ENCODE measurements at places on chromosomes 2 and 18.

DNA sequence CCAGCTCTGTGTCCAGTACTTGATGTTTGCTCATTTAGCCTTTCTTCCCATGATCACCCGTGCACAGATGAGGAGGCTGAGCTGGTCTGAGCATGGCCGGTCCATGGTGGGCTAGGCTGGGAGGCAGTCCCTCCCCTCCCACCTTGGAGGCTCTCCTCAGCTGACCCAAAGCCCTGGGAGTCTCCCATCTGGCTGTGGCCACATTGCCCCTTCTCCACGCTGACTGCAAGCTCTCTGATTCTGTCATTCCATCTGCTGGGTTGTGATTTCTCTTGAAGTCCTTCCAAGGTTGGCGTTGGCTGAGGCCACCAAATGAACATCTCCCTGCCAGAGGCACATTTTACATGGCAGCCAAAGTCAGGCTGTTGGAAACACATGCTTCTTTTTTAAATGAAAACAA lies 44.0 kb downstream of the ACKR3 start:
- DNase-seq: no peak

- no peak for DNase-seq
Observed at GRCh38 chr2:156466739-156467405, 30.7 kb downstream of the GPD2 start.

DNA sequence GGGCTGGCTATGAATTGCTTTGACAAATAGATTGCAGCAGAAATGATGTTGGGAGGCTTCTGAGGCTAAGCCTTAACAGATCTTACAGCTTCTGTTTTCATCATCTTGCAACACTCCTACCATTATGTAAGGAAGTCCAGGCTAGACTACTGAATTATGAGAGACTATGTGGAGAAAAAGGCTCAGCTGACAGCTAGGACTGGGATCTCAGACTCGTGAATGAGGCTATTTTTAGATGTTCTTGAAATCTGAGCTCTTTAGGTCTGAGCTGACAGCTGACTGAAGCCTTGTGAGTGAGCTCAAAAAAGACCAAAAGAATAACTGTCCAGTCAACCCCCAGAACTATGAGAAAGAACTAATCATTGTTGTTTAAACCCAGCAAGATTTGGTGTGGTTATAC lies 70.3 kb downstream of the VWC2L start:
- no peak for DNase-seq

- DNase-seq: no peak
Observed at GRCh38 chr18:22783245-22783644, 149.9 kb upstream of the RBBP8 start.

DNA sequence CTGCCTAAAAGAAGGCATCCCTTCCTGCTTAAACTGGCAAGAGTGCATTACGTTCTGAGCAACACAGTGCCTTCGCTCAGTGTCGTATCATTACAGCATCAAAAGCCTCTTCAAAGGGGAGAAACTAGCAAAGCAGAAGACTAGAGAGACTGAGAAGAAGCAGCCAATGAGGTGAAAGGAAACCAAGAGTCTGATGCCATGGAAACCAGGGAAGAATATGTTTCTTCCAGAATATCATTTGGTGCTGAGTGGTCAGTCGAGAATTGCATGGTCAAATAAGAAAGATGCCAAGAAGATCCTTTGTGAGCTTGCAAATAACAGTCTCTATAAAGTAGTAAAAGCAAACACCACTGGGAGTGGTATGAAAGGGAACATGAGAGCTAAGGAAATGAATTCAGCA lies 312.1 kb upstream of the CHST9 start:
- DNase-seq: no peak

- DNase-seq: no peak
Observed at GRCh38 chr2:181183878-181184542, 203.6 kb downstream of the UBE2E3 start.

GRCh38 chr2:152693033-152693432 lies 24.2 kb downstream of the PRPF40A start:
- DNase-seq: no peak

DNA sequence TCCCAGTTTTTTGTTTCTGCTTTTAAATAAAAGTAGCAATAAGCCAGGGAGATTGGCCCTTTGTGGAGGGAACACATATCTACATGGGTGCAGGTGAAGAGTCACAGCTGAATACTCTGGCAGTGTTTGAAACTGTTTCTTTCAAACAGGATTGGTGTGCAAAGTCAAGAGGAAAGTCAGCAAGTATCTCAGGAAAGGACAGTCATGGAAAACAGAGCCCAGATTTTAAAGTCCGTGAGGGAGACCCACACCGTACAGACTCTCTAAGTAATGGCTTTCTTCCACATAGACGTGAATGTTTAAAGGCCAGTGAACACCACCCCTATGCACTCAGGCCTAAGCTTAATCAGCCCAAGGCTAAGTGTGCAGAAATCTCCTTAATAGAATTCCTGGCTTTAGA lies 95.3 kb downstream of the GFPT1 start:
- no peak for DNase-seq

DNA sequence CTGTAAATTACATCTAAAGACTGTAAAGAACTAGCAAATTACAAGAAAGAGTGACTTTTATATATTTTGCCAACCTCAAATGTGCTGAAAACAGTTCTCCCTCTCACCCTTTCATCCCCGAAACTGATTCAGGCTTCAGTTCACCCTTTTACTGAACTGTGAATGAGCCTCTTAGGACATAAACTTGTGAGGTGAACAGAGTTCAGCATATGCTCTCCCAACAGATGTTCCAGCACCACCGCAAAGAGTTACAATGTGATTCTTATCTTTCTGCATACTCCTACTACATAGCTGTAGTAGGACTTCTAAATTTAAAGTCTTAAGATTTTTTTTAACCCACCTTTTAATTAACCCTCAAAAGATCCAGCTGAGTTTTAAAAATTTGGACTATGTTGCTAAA lies 1.2 kb upstream of the ZCCHC2 start:
- peak; percentile 6 for DNase-seq

DNA sequence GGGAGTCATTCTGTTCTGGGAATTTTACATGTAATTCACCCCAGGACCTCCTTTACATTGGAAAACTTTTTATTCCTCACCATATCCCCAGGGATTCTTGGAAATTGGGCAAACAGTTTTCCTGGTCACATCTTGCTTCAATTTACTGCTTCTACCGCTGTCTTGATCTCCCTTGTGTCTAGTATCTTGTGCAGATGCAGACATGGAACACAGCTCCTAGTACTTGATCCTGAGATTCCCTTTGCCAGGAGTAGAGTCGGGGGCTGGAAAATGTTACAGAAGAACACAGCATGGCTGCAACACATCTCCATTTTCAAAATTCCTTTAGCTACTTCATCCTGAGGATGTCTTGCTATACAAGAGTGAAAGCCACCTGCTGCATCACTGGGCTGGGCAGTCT lies 472.8 kb downstream of the PLCL1 start:
- no peak for DNase-seq

DNA sequence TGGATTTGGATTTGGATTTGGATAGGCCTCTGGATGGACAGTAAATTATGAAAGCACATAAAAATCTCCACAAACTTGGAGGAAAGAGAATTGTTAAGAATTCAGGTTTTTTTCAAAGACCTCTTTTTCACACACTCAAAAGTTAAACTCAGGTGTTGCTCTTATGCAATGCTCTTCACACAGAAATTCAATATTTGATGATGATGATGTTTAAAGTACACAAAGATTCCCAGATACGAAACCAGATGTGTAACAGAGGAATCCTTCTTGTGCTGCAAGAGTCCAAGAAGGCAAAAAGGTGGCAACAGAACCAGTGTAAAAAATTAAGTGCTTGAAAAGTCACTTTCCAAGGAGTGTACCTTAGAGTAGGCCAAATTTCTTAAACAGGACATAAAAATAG lies 75.8 kb upstream of the SPATS2L start:
- no peak for DNase-seq

- DNase-seq: no peak
Observed at GRCh38 chr2:153641046-153641445, 162.5 kb upstream of the RPRM start.

DNA sequence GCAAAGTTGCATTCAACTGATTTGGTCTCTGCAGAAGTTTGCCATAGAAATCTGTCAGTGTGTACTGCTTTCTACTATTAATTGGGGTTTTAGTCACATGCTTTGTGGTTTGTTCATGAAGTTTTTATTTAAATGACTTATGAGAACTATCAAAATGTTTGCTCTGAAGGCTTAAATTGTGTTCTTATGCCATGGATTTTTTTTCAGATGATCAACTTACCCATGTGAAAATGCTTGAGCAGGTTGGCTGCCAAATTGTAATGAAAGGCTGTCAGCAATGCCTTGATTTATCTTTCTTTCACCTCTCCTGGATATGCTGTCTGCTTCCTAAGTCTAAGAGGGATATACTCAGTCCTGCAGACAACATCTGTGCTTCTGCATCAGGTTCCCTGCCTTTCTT lies 50.7 kb downstream of the FMNL2 start:
- no peak for DNase-seq

DNA sequence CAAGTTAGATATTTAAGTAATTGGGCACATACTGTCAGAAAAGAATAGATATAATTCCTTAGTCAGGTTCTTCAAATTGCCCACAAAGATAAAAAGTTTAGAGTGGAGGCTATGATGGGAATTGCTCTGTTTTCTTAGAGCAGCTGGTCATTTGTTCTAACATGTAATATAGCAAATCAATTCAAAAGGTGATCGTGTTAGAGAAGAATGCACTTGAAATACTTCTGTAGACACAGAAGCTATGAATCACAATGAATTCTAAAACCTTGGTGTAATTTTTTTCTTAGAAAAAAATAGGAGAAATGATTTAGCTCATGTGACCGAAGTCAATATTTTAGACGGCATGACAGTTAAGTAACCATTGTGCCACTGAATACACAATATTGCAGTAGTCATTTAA lies 918.1 kb upstream of the LRATD1 start:
- no peak for DNase-seq

DNA sequence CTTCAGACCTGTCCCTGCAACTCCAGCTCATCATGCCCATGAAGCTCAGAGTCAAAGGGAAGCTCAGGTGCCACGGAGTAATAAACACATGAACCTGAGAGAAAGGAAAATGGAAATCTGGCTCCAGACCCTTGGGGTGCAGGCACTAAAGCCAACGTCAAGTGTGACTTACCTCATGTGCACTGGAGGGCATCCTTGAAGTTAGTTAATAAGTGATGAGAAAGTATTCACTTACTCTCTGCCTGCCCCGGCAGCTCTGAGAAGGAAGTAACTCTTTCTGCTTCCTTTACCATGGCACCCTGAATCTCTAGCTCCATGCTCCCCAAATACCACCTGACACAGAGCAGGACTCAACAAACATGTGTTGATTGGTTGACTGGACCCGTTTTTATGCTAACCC lies 21.4 kb upstream of the AGAP1 start:
- no peak for DNase-seq

DNA sequence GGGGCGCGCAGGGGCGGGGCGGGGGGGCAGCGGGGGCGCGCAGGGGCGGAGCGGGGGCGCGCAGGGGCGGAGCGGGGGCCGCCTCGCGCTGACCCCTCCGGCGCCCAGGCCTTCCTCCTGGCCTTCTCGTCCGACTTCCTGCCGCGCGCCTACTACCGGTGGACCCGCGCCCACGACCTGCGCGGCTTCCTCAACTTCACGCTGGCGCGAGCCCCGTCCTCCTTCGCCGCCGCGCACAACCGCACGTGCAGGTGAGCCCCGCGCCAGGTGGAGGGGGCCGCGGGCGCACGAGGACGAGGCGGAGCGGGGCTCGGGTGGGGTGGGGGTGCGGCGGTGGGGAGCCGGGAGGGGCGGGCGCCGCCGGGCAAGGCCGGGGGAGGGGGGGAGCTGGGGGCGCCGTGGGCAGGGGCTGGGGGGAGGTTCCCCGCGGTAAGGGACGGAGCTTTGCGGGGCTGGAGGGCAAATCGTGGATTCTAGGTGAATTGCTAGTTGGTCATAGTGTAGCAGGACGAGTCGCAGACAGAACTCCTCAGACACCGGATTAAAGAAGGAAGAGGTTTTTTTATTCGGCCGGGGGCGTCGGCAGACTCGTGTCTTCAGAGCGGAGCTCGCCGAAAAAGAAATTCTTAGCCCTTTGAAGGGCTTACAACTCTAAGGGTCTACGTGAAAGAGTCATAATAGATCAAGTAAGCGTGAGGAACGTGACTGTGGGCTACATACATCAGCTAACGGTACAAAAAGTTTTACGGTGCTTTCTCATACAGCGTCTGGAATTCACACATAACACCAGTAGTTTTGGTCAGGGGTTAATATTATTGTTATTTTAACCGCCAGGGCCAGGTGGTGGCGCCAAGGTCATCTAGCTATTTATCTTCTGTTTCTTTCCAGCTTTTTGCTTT lies 29.9 kb downstream of the ANO7 start:
- DNase-seq: peak; percentile 82

DNA sequence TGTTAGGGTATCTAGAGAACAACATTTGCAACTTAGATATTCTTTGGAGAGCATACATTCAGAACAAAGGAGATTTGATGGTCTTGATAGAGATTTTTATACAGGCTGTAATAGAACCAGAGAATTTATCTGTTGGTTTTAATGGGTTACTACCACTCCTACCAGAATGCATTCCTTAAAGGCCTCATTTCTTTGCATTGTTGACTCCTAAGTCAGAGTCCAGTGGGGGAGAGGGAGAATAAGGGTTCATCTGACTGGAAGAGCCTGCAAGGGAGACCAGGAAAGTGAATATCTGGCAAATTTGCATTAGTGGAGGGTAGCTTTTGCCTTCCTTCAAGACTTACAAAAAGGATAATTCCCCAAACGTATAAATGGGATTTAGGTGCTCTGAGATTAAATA lies 29.7 kb downstream of the AGPS start:
- no peak for DNase-seq

DNA sequence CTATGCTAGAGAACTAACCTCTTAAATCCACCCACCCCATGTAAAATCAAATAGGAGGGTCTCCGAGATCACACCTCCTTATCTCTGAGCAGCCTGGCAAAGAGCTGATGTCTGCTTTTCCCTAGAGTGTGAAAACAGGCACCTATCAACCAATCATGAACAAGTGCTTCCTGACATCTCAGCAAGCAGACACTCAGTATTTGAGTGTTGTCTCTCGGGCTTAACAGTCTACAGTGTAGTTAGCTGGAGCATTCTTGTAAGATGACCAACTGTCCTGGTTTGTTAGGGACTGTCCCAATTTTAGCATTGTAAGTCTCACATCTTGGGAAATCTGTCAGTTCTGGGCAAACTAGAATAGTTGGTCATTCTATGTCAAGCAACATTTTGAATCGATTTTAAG lies 26.4 kb downstream of the MARCHF4 start:
- DNase-seq: no peak

GRCh38 chr2:168120730-168121129 lies 126.7 kb downstream of the STK39 start:
- peak; percentile 55 for DNase-seq

Measured in RKO (cell line).